Epithelial cell of proximal tubule (primary cell): ENCODE measurements at places on chromosomes 12 and 14. TPM values are rescaled to one million over a fixed set of nuclear protein-coding genes. Genes with fewer than 3 reads are reported as not detected.

Gene HOXC4
- 2.8 and 3.3 TPM in 2 replicates for total RNA-seq

GRCh38 chr12:11745113-11745512 is 95.6 kb downstream of the ETV6 start:
- no peak for DNase-seq

Gene MMP17
- total RNA-seq = 0.69 and 3.6 TPM in 2 replicates

Gene PRH2
- not detected in 2 replicates for total RNA-seq

GRCh38 chr12:124264089-124264795 is 30.7 kb upstream of the RFLNA start:
- no peak for DNase-seq

Gene DPPA3
- total RNA-seq = not detected in 2 replicates

DNA sequence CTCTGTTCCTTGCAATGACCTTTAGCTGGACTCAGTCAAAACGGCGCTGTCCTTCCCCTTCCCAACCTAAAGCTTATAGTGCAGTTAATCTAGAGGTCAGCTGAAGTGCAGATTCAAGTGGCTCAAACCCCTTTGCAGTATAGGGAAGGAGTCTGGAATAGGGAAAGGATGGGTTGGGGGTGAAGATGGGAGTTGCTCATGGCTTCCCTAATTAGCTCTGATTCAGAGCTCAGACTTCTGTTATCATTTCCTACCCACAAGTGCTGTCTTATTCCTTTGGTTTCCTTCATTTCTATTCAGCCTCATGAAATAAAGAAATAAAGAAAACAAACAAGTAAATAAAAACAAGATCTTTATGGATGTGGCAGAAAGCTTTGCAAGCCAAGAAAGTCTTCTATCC is 264.0 kb upstream of the HMGA2 start:
- DNase-seq = no peak

DNA sequence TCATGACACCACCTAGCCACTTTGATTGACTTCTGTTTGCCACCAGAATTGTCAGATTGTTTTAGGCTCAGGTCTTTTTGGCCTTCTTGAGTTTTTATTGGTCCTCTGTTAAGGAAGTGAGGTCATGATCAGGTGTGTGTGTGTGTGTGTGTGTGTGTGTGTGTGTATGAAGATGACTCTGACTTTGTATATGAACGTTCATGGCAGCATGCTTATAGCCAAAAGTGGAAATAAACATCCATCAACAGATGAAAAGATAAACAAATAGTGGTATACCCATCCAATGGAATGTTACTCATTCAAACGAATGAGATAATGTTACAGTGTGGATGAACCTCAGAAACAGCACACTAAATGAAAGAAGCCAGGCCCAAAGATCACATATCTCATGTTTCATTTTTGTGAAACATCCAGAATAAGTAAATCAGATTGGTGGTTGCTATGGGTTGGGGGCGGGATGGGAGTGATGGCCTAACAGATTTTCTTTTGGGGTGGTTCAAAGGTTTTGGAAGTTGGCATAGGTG is 258.6 kb downstream of the KTN1 start:
- no peak for DNase-seq

Gene SSTR1
- 0.06 and 0.87 TPM in 2 replicates for total RNA-seq

Gene RASAL1
- 2.0 and 2.1 TPM in 2 replicates for total RNA-seq

Gene KLRC4
- total RNA-seq = not detected in 2 replicates

Gene GPR84
- not detected in 2 replicates for total RNA-seq

Gene KCNMB4
- 0.51 and 0.98 TPM in 2 replicates for total RNA-seq

- no peak for DNase-seq
Measured at GRCh38 chr12:43222796-43223195, 329.2 kb downstream of the ADAMTS20 start.

Gene TAS2R7
- total RNA-seq = not detected in 2 replicates

Gene AKAP5
- total RNA-seq = 0.69 and 2.2 TPM in 2 replicates

DNA sequence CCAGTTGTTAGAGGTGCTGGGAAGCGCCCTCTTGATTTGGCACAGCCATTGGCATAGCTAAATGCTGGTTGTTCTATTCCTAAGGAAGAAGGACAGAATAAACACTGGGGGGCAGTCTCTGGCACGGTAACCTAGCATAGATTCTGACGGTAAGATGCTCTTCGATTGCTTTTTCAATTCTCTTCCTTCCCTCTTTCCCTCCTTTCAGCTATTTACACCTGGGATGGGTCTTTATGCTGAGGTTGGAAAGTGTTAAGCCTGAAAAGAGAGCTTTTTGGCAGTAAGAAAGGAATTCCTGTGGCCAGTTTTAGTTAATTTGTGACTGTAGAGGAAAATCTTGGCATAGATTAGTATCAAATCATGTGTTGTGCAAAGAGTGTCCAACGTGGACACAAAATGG is 162.8 kb downstream of the SNAPC1 start:
- peak; percentile 76 for DNase-seq

DNA sequence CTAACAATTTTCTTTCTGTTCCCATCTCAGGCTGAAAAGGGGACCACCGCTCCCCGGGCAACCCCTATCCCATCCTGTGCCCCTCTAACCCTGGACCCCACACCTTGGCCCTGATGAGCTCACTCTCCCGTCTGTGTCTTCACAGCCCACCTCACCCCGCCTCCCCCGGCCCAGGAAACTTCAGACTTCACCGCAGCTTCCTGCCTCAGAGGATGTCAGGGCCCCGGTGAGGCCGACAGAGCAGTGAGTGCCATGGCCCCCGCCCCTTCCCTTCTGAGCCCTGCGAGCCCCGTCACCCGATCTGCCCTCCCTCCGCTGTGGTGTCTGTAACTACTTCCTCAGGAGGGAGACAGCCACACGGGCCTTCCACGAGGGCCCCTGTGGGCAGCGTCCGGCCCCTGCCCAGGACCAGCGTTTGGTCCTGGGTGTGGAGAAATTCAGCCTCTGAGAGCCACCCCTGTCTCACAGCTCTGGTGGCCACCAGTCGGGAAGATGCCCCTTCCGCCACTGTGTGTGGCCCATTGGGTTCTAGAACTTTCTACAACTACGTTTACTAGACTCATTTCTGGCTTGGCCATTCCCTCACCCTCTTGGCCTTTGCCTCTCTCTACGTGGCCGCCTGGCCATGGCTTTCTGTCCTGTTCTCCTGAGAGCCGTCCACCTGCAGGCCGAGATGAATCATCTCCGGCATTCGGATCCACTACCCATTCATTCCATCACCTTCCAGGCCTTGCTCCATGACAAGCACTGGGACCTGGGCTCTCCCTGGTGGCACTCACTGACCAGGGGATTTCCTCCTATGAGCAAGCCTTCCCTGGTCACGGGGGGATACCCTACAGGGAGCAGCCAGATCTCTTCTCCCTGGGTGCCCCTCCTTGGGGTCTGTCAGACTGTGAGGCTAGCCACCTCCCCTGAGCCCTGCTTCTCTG is 3.4 kb downstream of the RHOF start:
- no peak for DNase-seq

Gene SIX4
- total RNA-seq = 9.5 and 11.4 TPM in 2 replicates

Gene BDKRB2
- under 0.01 and 0.29 TPM in 2 replicates for total RNA-seq

DNA sequence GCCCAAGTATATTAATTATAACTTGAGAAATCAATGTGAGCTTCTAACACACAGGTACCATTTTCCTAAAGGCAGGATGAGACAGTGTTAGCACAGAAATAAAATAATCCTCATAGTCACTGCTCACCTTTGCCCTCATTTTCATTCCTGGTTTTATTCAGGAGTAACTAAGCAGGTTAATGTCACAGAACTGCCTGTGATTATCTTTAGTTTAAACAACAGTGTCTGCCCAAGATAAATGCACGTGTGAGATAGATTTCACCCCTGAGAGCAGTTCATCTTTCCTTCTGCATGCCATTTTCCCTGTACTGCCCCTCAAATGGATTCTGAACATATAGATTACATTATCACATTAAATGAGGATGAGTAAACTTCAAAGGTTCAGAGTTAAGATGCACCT is 250.7 kb downstream of the RMST start:
- DNase-seq = no peak

Gene LRRK2
- 0.43 and 0.52 TPM in 2 replicates for total RNA-seq

Gene PLCZ1
- not detected in 2 replicates for total RNA-seq

Gene LRRC9
- total RNA-seq = 0.23 TPM in 1 of 2 replicates, not detected in the other

- DNase-seq = no peak
Measured at GRCh38 chr12:116325336-116325664, 47.8 kb upstream of the MED13L start.

Gene GNG2
- 1.8 and 2.5 TPM in 2 replicates for total RNA-seq

- DNase-seq = no peak
Measured at GRCh38 chr12:1928439-1929121, 10.1 kb upstream of the CACNA2D4 start.

Gene KIF26A
- total RNA-seq = 0.46 and 0.87 TPM in 2 replicates

GRCh38 chr14:69845050-69845581 is 34.1 kb upstream of the SMOC1 start:
- no peak for DNase-seq

- DNase-seq = no peak
Measured at GRCh38 chr14:63650256-63650952, 8.7 kb upstream of the WDR89 start.

Gene ADAMTS20
- total RNA-seq = under 0.01 and 0.06 TPM in 2 replicates

Gene COX8C
- total RNA-seq = not detected in 2 replicates

Gene WDR20
- total RNA-seq = 12.4 and 13.8 TPM in 2 replicates

- no peak for DNase-seq
Measured at GRCh38 chr12:15322164-15323061, at the start of gene PTPRO. TSS of gene PTPRO (plus strand) at chr12:15322508.

Gene LUM
- total RNA-seq = 0.29 and 0.69 TPM in 2 replicates

Gene ZNF385A
- total RNA-seq = 3.9 and 4.3 TPM in 2 replicates

DNA sequence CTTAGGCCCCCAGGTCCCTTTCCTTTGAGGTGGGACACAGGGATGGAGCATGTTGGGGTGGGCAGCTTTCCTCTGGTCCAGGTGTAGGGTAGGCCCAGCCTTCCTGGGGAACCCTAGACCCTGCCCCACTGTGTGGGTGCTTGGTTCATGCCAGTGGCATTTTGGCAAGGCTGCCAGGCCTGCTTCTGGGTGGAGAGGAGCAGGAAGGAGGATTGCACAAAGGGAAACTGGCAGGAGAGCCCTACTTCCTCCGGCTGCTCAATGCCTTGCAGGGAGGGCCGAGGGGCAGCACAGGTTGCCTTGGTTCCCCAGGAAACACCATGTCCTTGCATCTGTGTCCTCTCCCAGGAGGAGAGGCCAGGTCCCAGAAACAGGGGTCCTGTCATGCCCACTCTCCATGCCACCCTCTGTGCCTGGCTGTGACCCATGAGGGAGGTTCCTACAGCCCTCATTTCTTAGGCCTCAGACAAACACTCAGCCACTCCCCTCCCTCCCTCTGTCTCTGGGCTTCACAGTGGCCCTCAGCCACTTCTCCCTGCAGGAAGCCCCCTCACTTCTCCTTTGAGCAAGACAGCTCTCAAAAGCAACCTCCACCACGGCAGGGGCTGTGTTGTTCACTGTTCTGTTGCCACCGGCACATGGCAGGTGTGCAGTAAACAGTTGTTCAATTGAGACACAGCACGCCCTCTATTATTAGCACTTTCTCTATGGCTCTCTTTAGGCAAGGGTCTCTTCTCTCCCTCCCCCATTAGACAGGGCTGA is 6.8 kb upstream of the KRT80 start:
- no peak for DNase-seq

DNA sequence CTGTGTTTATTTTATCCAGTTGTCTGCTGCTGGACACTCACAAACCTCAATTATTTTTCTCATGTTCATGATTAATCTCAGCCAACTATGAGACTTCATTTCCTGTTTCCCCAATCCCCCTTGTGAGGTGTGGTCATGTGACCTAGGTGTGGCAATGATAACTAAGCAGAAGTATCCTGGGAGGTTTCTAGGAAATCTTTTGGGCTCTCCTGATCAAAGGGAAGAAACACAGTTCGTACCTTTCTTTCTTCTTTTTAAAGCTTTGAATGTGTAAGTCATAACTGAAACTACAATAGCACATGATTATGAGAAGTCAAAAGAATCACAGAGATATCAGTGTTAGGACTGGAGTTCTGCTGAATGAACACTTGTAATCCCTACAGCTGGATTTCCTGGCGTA is 34.4 kb upstream of the MANSC4 start:
- no peak for DNase-seq

Gene SYCP3
- total RNA-seq = under 0.01 TPM in 1 of 2 replicates, not detected in the other

- no peak for DNase-seq
Measured at GRCh38 chr12:54654926-54655325, 6.8 kb upstream of the DCD start.

DNA sequence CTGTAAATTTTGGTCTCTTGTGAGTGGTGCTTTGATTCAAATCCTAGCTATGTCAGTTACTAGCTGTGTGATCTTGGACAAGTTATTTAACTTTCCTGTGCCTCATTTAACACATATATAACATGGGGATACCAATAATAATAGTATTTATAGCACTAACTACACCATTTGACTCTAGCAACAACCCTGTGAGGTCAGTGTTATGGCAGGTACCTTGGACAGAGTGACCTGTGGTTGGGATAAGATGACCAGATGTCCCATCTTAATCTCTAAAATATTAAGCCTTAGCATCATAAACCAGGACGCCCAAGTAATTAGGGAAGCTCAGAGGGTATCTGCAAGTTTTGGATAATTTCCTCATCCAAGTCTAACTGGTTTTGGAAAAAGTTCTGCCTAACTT is 73.7 kb downstream of the NDUFA12 start:
- no peak for DNase-seq

- peak; percentile 76 for DNase-seq
Measured at GRCh38 chr12:86137936-86138335, 118.3 kb downstream of the MGAT4C start.

Gene KRT6A
- 0.29 TPM in 1 of 2 replicates, not detected in the other for total RNA-seq

Gene ABCC9
- under 0.01 and 0.23 TPM in 2 replicates for total RNA-seq

- DNase-seq = no peak
Measured at GRCh38 chr14:40986655-40987054, 620.0 kb upstream of the LRFN5 start.

DNA sequence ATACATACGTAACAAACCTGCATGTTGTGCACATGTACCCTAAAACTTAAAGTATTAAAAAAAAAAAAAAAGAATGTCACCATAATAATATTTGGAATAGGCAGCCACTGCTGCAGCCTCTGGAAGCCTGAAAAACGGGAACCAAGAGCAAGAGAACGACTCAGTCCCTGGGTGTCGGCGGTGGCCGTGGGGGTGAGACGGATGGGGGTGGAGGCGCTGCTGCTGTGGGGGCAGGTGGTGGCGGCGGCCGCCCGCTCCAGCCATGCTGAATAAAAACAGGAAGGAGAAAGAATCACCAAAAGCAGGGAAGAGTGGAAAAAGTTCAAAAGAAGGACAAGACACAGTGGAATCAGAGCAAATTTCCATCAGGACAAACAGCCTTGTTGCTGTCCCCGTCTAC is 46.9 kb downstream of the ZFYVE21 start:
- DNase-seq = no peak
